ENCODE measurements at places on chromosomes 2 and 18.

GRCh38 chr2:217079165-217079564 is 219.3 kb upstream of the TNP1 start:
- no peaks in the 10 kb centered on the region for H3K27me3 ChIP-seq
- no peak overlapping the region for H3K27ac ChIP-seq
- no peak for DNase-seq
- no peaks in the 10 kb centered on the region for H3K4me1 ChIP-seq
- H3K4me3 ChIP-seq: no peak overlapping the region

DNA sequence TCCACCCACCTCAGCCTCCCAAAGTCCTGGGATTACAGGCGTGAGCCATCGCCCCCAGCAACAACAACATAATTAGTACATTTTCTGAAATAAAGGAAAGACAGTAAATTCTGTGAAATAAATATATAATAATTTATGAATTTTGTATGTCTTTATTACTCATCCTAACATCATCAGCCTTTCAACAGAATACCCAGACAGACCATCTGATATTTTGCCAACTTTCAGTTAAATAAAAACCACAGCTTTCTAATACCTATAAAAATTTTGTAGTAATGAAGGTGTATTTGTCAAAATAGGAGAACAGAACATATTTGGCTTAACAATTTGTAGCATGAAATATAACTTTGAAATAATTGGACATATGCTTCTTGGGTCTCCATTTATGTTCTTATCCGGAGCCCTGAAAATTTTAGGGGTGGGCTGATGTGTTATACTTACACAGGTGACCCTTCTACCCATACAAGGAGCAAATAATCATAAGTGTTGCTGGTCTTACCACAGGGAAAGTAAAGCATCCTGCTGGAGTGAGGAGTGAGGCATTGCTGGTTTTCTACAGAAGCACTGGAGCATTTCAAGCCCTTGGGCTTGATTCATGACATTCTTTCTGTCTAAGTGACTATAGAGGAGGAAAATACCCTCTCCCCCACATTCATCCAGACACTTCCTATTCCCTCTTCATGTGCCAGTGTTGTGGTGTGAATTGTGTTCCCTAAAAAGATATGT is 99.3 kb downstream of the SPOPL start:
- no peak for DNase-seq
- H3K27ac ChIP-seq: no peak overlapping the region
- no peak overlapping the region for H3K4me3 ChIP-seq
- no peaks in the 10 kb centered on the region for H3K36me3 ChIP-seq
- no peaks in the 10 kb centered on the region for H3K4me1 ChIP-seq
- H3K27me3 ChIP-seq: no peaks in the 10 kb centered on the region

DNA sequence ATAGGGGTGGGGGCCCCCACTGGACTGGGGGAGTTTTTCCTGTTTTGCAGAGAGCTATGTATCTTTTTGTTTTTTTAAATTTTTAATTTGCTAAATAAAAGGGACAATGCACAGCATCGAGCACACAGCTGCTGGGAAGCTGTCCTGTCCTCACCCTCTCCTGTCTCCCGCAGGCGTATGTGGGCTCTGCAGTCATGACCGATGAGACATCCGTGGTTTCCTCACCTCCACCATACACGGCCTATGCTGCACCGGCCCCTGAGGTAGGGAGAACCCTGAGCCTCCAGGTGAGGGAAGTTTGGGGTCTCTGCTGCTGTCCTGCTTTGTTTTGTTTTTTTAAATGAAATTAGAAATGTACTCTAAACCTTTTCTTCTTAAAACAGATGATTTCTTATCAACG is 27.6 kb downstream of the PLEKHB2 start:
- H3K4me3 ChIP-seq: no peak overlapping the region
- peaks cover 85% of the 10 kb centered on the region for H3K36me3 ChIP-seq
- H3K27ac ChIP-seq: no peak overlapping the region
- no peaks in the 10 kb centered on the region for H3K27me3 ChIP-seq
- DNase-seq: no peak

DNA sequence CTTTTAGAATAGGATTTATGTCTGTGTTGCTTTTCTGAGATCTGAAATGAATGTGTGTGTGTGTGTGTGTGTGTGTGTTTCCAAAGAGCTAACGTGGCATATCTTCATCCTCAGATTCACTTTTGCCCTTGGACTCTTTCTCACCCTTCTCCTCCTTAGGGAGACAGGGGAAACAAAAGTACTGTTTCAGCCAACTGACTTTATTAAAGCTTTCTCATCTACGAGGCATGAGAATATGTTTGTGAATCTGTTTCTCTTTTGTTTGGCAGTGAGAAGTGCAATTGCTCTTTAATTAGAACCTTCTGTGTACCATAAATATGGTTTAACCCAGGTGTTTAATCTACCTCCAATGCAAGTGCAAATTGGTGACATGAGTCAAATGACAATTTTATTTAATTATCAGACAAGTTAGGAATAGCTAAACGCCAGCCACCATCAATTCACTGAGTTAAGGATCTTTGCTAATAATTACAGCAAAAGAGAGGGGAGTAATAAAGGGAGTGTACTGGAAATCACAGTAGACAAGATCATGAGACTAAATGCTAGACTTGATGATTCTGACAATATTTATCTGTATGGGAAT is 186.4 kb upstream of the COL3A1 start:
- H3K36me3 ChIP-seq: no peaks in the 10 kb centered on the region
- peak overlapping the region; percentile 17 for H3K27ac ChIP-seq
- no peak for DNase-seq
- H3K4me1 ChIP-seq: no peaks in the 10 kb centered on the region

- peak; percentile 94 for DNase-seq
- no peaks in the 10 kb centered on the region for H3K27me3 ChIP-seq
- H3K36me3 ChIP-seq: peaks cover 11% of the 10 kb centered on the region
- H3K27ac ChIP-seq: peak overlapping the region; percentile 98
Measured at GRCh38 chr2:85255813-85256594, 71.8 kb downstream of the TGOLN2 start.

DNA sequence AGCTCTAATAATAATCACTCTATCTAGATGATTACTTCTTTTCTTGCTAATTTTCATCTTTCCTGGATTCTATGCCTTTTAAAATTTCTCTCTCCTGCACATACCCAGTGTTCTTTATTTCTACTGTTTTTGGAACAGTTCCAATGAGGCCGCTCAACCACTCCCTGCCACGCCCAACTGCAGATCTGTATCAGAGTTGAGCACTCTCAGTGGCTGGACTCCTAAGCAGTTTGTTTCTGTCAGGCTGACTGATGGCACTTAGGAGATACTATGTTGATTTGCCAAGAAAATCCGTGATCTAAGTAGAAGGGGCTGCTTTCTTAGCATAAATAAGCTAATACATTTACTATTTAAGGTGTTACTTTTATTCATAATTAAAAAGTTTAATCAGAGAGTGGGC is 192.8 kb downstream of the ARHGAP15 start:
- no peak overlapping the region for H3K27ac ChIP-seq
- DNase-seq: no peak
- no peaks in the 10 kb centered on the region for H3K27me3 ChIP-seq
- peaks cover 15% of the 10 kb centered on the region for H3K4me1 ChIP-seq
- H3K36me3 ChIP-seq: no peaks in the 10 kb centered on the region

- H3K36me3 ChIP-seq: peaks cover 12% of the 10 kb centered on the region
- no peaks in the 10 kb centered on the region for H3K27me3 ChIP-seq
Measured at GRCh38 chr2:73018188-73018825, 53.2 kb downstream of the SFXN5 start.

GRCh38 chr18:57220480-57220879 is 73.6 kb downstream of the BOD1L2 start:
- no peak overlapping the region for H3K27ac ChIP-seq
- no peaks in the 10 kb centered on the region for H3K27me3 ChIP-seq
- no peak overlapping the region for H3K4me3 ChIP-seq
- no peak for DNase-seq
- H3K4me1 ChIP-seq: peaks cover 6% of the 10 kb centered on the region

- H3K4me1 ChIP-seq: no peaks in the 10 kb centered on the region
- no peak for DNase-seq
- H3K36me3 ChIP-seq: no peaks in the 10 kb centered on the region
Measured at GRCh38 chr2:95383635-95384027, 18.9 kb upstream of the FAHD2A start.

- no peak for DNase-seq
- no peaks in the 10 kb centered on the region for H3K27me3 ChIP-seq
- no peaks in the 10 kb centered on the region for H3K4me1 ChIP-seq
- no peaks in the 10 kb centered on the region for H3K36me3 ChIP-seq
- H3K27ac ChIP-seq: peak overlapping the region; percentile 78
- no peak overlapping the region for H3K4me3 ChIP-seq
Measured at GRCh38 chr2:129708221-129708967, 271.1 kb upstream of the RAB6C start.

- no peaks in the 10 kb centered on the region for H3K27me3 ChIP-seq
- H3K36me3 ChIP-seq: no peaks in the 10 kb centered on the region
Measured at GRCh38 chr18:52682260-52682659, 342.3 kb downstream of the DCC start.

- no peaks in the 10 kb centered on the region for H3K36me3 ChIP-seq
- H3K27ac ChIP-seq: no peak overlapping the region
- DNase-seq: no peak
Measured at GRCh38 chr2:79792090-79792489, 279.2 kb downstream of the CTNNA2 start.

DNA sequence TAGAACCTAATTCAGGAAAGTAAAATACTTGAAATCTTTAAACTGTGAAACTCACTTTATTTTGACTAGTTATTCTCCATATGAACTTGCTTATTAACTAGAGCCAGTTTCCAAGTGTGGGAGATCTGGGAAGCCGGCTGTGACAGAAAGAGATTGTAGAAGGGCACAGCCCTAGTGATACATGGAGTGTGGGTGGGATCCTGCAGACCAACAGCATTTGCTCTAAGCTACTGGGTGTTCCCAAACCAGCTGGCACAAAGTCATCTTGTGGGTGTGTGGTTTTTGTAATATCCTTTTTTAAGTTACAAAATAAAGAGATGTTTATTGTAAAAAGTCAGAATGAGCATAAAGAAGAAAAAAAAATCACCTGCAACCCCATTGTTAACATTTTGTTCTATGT is 3.4 kb downstream of the DUSP19 start:
- no peak overlapping the region for H3K4me3 ChIP-seq
- DNase-seq: no peak
- no peaks in the 10 kb centered on the region for H3K36me3 ChIP-seq
- H3K27me3 ChIP-seq: no peaks in the 10 kb centered on the region
- no peaks in the 10 kb centered on the region for H3K4me1 ChIP-seq

GRCh38 chr18:71040161-71040560 is 751.3 kb downstream of the SOCS6 start:
- H3K27me3 ChIP-seq: no peaks in the 10 kb centered on the region
- H3K27ac ChIP-seq: no peak overlapping the region
- H3K4me1 ChIP-seq: no peaks in the 10 kb centered on the region
- DNase-seq: no peak
- no peaks in the 10 kb centered on the region for H3K36me3 ChIP-seq

DNA sequence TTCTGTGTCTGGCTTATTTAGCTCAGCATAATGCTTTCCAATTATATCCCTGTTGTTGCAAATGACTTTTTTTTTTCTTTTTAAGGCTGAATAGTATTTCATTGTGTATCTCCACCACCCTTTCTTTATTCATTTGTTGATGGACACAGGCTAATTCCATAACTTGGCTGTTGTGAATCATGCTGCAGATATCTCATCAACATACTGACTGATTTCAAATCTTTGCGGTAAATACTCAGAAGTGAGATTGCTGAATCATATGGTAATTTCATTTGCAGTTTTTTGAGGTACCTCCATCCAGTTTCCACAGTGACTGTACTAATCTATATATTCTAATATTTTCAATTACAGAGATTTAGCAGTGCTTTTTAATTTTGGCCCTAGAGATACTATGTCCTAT is 266.2 kb downstream of the TMX3 start:
- no peak overlapping the region for H3K27ac ChIP-seq
- H3K36me3 ChIP-seq: no peaks in the 10 kb centered on the region
- H3K4me1 ChIP-seq: no peaks in the 10 kb centered on the region
- no peak overlapping the region for H3K4me3 ChIP-seq
- H3K27me3 ChIP-seq: no peaks in the 10 kb centered on the region

GRCh38 chr2:173099804-173100203 is 24.2 kb downstream of the MAP3K20 start:
- DNase-seq: no peak
- no peak overlapping the region for H3K27ac ChIP-seq
- H3K36me3 ChIP-seq: peaks cover 6% of the 10 kb centered on the region
- H3K4me1 ChIP-seq: no peaks in the 10 kb centered on the region
- no peak overlapping the region for H3K4me3 ChIP-seq

- no peaks in the 10 kb centered on the region for H3K27me3 ChIP-seq
- H3K4me3 ChIP-seq: no peak overlapping the region
- no peaks in the 10 kb centered on the region for H3K36me3 ChIP-seq
- no peaks in the 10 kb centered on the region for H3K4me1 ChIP-seq
- H3K27ac ChIP-seq: no peak overlapping the region
Measured at GRCh38 chr2:209933499-209934483, 68.6 kb upstream of the RPE start.

- no peaks in the 10 kb centered on the region for H3K36me3 ChIP-seq
- no peaks in the 10 kb centered on the region for H3K4me1 ChIP-seq
- H3K27me3 ChIP-seq: no peaks in the 10 kb centered on the region
- peak; percentile 87 for DNase-seq
- no peak overlapping the region for H3K4me3 ChIP-seq
- no peak overlapping the region for H3K27ac ChIP-seq
Measured at GRCh38 chr2:31079665-31080064, 58.6 kb downstream of the GALNT14 start.

GRCh38 chr18:64449434-64449833 is 300.5 kb upstream of the LINC00305 start:
- no peaks in the 10 kb centered on the region for H3K36me3 ChIP-seq
- no peaks in the 10 kb centered on the region for H3K4me1 ChIP-seq
- H3K27ac ChIP-seq: no peak overlapping the region
- no peaks in the 10 kb centered on the region for H3K27me3 ChIP-seq
- DNase-seq: no peak

DNA sequence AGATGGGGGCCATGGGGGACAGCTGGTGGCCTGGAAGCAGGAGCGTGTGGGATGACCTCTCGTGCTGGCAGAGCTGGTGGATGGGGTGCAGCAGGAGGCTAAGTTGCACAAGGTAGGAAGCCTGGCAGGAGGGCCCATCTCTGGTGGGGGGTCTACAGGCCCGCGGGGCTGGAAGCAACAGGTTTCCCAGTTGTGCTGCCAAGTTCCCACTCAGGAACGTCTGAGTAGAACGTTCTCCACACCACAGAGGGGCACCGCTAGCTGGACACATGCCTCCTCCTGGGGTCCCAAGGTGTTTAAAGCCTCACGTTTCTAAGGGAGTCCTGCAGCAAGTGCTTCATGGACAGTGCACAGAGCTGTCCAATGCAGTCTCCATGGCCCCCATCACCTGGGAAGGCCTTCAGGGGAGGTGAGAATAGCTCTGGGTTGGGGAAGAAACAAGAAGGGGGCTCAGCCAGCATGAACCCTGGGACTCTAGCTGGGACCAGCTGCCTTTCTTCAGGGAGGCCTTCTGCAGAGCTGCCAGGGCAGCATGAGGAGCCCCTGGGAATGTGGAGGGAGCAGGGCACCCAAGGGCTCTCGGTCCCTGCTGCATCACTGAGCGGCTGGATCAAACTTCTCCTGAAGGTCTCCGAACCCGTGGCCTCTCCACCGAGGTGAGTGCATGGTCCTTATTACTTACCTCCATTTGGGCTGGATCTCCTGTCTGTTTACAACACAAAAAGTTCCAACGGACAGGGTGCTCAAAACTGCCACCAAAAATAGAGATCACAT is 80.0 kb downstream of the TWIST2 start:
- no peak overlapping the region for H3K27ac ChIP-seq
- H3K27me3 ChIP-seq: no peaks in the 10 kb centered on the region
- H3K36me3 ChIP-seq: no peaks in the 10 kb centered on the region
- H3K4me1 ChIP-seq: no peaks in the 10 kb centered on the region

GRCh38 chr2:17979707-17980106 is 101.2 kb downstream of the KCNS3 start:
- H3K36me3 ChIP-seq: no peaks in the 10 kb centered on the region
- H3K27ac ChIP-seq: no peak overlapping the region
- DNase-seq: no peak
- no peak overlapping the region for H3K4me3 ChIP-seq
- no peaks in the 10 kb centered on the region for H3K4me1 ChIP-seq

Data from endodermal cell (in vitro differentiated cells).